ENCODE measurements at places on chromosomes 11 and 22.
A peak's percentile ranks its signal among the peaks of the same experiment; 100 is the strongest.

DNA sequence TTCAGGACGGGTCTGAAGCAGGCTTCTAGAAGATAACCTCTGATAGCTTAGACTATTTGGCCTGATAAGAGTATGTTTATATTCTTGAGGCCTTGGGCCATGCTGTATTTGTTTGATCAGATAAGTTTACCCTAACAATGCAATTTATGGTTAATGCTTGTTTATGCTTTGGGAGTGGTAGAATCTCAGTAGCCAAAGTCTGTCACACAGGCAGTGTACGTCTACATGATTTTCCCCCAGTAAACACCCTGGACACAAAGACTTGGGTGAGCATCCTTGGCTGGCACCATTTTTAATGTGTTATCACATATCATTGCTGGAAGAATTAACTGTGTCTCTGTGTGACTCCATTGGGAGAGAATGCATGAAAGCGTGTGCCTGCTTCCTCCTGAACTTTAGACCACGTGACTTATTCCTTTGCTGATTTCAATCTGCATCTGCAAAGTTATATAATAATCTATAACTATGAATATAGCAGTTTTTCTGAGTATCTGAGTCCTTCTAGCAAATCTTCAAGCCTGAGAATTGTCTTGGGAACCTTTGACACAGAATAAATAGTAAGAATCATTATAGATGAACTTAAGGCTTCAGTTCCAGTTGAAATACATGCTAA lies 172.4 kb downstream of the CASP12 start:
- no peak for DNase-seq

- no peak for DNase-seq
Observed at GRCh38 chr11:62054484-62055121, 69.2 kb upstream of the INCENP start.

GRCh38 chr22:17719911-17720310 lies 54.4 kb downstream of the BID start:
- no peak for DNase-seq

DNA sequence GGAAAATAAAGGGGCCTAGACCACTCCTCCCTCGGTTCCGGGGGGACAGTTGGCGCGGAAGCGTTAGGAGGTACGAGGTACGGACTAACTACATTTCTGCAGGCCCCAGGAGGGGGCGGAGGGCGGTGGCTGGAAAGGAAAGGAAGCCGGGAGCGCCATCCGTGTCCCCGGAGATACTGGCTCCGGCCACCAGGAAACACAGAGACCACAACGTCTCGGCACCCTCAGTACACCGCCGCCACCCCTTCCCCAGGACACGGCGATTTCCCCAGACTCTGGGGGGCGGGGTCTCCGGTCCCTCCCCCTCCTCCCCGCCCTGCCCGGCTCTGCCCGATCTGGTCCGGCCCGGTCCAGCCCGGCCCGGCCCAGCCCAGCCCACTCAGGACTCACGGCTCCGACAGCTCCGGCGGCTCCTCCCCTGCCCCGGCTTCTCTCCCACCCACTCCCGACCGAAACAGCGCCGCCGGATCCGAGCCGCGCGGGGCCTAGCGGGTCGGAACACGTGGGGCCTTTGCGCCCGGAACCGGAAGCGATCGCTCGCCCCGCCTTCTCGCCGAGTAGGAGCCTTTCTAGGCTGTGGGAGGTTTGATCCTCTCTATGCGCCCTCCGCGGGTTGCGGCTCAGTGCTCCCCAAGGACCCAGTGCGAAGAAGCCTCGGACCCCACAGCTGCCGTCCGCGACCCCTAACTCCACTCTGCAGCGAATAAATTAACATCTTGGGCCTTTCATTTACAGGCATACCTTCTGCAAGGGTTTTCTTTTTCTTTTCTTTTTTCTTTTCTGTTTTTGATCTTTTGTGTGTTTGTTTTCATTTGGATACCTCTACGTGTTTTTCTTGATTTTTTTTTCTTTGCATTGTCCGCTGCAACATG lies at the start of gene ZNF202:
TSS of gene ZNF202 (minus strand) at position 502 of the 872 bp plus-strand sequence. CDS start 10,772 bp downstream, outside the sequence.
- peak; percentile 88 for DNase-seq

- DNase-seq: no peak
Observed at GRCh38 chr22:38694940-38695339, 5.8 kb downstream of the JOSD1 start.
